Occipital lobe (tissue), 3 donors: ENCODE measurements at places on chromosomes 11 and 22. TPM values are rescaled to one million over a fixed set of nuclear protein-coding genes. Genes with fewer than 3 reads are reported as not detected.
A peak's percentile ranks its signal among the peaks of the same experiment; 100 is the strongest.

DNA sequence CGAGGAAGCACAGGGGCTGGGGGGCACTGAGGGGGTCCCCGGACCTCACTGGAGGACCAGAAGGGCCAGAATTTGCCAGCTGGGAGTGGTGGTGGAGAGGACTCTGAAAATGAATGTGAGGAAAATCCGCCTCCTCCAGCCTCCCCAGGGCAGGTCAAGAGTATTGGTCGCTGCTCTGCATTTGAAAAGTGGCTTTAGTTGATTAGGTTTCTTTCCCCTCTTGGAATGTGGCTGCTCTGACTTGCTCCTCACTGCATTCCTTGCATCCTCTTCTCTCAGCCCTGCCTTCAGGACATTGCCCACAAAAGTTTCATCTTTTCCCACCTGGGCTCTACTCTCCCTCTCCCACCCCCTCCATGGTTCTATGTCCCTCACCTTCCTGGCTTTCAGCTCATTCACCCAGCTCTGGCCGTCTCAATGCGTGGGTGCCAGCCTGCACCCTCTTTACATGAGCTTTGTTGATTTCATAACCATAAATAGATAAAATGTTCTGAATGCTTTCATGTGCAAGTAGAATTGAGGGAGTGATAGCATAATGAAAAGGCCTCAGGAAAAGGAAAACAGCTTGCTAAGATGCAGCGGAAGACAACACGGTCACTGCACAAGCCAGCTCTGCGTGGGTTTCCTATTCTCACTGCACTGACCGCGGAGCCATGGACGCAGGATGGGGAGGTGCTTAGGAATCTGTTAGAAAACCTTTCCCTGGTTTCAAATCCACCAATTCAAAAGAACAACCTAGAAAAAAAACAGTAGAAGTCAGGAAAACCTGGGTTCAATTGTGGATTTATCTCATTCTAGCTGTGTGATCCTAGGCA lies 6.5 kb upstream of the NPAS4 start:
- no peak for DNase-seq

GRCh38 chr11:73246303-73246702 lies 25.8 kb upstream of the P2RY6 start:
- no peak for DNase-seq

The LRRC74B gene
- total RNA-seq: not detected

DNA sequence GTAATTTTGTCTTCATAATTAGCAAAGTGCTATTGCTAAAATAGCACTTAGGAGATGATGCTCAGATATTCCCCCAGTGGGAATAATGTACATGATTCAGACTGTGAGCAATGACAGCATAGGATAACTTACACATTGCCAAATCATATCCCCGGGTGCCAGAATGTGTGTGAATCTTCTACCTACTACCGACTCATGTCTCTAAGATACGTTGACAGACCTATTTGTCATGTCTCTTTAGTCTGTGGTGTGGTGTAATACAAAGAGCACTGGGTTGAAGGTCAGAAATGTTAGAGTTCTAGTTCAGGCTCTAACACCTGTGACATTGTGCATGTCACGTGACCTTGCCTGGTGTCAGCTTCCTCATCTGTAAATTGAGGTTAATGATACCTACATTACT lies 31.0 kb upstream of the PICALM start:
- no peak for DNase-seq

- no peak for DNase-seq
Observed at GRCh38 chr11:57668434-57668782, 494 bp downstream of the ZDHHC5 start.

DNA sequence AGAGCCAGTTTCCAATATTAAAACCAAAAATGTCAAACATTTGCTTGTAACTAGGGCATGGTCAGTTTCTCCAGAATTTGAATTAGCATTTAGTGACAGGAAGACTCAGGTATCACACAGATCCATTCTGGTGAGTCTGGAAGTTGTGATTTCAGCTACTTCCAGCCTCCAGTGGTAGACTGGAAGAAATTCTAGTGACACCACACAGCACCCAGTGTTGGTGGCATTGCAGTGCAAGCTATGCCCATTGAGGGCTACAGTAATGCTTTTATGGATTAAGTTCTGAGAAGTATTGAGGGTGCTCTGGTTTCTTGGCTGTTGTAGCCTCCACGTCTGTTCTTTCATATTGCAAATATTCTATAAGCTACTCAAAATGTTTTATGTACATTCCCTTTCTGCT lies 31.4 kb upstream of the MMP20 start:
- DNase-seq: no peak

DNA sequence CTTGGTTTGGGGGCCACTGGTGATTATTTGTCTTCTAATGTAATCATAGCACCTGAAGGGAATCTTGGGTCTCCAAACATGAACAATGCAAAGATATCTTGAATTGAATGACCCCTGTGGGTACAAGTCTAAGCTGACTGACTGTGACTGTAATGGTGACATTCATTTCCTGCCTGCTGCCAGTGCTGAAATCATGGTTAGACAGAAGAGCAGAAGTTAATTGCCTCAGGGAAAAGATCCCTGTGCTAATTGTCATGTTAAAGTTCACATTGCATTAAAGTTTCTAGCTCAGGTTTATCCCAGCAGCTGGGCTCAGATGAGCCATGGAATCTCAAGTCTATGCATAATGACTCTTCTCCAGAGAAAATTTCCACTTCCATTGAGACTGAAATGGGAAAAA lies 772.0 kb downstream of the ETS1 start:
- no peak for DNase-seq

DNA sequence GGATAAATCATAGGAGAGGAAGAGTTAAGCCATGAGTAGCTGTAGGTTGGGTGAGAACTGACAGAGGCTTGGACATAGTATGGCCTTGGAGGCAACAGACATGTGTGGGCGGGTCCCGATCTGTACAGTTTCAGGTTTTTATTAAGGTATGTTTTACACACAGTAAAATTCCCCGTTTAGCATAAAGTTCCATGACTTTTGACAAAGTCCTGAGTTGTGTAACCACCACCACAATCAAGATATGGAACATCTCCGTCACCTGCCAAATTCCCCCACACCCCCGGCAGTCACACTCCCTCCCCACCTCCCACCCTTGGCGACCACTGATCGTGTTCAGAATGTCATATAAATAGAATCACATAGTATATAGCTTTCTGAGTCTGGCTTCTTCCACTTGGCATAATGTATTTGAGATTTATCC lies 68.1 kb downstream of the GRIK4 start:
- no peak for DNase-seq

DNA sequence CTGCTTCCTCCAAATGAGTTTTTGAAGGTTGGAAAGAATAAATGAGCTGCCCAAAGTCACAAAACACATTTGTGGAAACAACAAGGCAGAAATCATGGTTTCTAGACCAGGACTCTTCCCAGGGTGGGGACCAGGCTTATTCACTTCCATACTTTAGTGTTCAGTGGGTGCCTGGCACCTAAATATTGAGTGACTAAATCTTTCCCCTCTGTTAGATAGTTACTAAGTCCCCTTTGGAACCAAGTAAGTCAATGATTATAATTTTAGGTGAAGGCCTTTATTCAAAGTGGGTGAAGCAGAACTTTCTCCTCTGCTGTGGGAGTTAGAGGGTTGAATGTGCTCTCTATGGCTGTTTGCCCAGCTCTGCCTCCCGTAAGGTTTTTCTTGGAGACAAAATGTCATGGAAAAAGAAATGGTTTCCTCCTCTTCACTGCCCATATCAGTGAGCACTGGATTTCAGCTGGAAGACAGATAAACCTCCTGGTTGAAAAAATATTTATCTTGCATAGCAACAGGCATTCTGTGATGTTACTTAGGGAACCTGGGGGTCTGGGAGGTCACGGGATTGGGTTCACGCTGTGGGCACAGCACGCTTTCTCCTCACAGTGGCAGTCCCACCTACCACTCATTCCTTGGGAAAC lies 117.8 kb downstream of the CCDC81 start:
- DNase-seq: no peak

DNA sequence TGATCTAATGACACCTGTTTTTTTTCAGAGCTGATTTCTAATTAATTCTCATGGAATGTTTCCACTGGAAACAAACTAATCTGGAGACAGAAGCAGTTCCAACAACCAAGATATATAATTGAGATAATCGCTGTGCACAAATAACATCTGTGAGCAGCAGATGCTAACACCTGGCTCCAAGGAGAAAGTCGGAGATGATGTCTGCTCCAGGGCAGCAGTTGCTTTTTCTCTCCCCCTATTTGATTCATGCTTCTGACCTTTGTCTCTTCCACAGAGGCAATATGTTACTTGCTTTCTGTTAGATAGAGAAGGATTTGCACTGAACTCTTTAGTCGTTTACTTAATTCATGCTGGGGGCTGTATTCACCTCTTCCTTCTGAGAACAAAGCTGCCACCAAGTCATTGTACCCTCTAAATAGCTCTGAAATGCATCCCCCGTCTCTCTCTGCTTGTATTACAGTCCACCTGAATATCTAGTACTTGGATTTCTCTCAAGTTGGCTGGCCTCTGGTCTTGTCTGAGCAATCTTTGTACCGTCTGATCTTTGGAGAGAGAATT lies 187.4 kb downstream of the MYO18B start:
- DNase-seq: no peak

DNA sequence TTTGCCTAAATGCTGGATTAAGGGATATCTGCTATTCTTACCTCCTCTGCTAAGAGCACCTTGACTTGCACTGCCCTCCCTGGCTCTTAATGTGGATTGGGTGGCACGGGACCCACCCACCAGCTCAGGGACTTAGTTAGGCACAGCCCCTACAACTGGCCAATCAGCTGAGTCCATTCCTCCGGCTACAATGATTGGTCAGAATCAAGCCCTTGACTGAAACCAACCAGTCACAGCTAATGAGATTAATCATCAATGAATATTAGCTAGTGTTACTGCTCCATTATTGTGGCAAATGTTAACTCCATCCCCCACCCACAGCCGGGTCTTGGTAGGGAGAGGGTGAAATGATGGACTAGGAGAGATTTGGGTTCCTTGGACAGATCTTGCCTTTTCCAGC lies 328.0 kb downstream of the MN1 start:
- DNase-seq: no peak

The KRTAP5-11 gene
- not detected for total RNA-seq

DNA sequence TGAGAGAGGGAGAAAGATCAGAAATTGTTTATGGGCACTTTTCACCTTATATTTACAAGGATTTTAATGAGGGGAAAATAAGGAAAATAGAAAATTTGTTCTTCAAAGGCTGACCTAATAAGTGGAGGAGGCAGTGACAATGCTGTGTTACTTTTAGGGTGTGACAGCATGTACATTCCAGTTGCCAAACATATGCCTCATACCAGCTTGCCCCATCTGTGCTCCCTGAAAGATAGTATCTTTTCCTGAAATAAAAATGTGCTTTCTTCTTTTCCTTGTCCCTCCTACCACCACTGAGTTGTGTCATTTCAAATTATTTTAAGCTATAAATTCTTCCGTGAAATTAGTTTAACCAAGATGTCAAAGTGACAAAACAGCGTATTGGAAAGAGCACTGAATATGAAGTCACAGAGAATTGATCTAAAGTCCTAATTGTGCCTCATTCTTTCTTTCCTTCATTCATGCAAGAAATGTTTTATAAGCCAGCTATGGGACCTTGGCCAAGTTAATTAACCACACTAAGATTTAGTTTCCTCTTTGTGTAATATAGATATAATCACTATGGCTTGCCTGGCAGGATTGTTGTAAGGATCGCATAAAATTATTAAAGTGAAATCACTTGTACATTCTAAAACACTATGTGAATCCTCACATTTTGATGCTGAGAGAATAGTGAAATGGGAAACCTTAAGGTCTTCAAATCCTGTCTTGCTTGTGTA lies 1307.5 kb upstream of the TENM4 start:
- DNase-seq: no peak

GRCh38 chr22:43819931-43820640 lies 8.0 kb upstream of the EFCAB6 start:
- no peak for DNase-seq

The MRGPRX4 gene
- not detected for total RNA-seq

DNA sequence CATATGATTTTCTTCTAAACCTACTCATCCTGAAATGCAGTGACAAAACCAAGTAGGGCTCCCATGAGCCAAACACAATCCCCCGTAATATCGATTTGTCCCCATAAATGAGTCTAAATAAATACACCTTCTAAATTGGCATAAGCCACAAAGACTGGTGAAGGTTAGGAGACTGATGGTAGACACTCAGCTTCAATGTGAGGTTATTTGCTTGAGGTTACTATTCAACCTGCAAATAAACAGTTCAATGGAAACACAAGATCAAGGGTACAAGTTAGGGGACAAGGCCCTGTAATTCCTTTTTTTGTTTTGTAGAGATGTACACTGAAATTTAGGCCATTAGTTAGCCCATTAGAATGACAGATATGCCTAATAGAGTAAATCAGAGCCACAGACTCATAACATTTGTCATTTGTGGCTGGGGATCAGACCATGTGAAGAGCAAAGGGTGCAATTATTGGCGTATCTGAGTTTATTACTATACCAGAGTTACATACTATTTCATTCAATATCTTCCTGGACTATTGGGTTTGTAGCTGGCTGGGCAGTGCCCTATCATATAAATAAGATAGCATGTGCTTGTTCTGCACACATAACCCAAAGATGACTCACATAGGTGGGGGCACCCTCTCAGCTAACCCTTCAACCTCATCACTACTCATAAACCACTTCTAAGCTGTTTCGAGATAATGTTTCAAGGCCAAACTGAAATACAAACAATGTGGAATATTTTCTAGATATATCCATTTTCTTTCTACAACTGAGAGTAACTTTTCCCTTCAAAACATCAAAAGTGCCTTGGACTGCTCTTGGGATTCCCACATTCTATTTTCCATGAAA lies 695.3 kb downstream of the KCNA4 start:
- DNase-seq: no peak

GRCh38 chr22:44627521-44628139 lies 74.4 kb upstream of the PRR5 start:
- DNase-seq: no peak

- peak; percentile 9 for DNase-seq
Observed at GRCh38 chr11:8006349-8006977, 19.3 kb downstream of the EIF3F start.
